CD4-positive, alpha-beta T cell treated with Interferon gamma for 1 hour (primary cell): ENCODE measurements at places on chromosomes 2 and 18.

DNA sequence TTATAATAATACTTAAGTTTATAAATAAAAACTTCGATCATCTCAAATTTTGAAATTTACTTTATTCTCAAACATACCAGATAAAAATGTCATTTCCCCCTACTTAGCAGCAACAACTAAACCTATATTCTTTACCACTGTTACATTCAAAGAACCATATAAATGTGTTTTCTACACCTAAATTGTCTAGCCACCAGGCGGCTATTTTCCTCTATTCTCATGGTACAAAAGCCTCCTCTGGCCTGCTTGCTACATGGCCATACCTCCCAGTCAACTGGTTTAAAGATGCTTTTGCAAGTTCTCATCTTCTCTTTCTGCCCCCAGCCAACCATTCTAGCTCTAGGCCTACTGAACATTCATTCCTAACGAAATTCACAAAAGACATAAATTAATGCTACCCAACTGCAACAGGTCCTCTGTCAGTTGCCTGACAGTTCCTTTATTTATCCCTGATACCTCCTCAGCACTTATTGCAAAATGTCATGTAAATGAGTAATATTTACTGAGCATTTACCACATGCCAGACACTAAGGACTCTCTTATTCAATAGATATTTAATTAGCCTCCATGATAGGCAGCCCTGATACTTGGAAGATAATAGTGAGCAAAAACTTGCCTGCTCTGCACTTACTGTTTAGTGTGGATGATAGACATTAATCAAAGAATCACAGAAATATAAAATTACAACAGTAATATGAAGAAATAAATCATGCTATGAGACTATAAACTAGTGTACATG lies 5.0 kb downstream of the C1D start:
- no peak for DNase-seq

DNA sequence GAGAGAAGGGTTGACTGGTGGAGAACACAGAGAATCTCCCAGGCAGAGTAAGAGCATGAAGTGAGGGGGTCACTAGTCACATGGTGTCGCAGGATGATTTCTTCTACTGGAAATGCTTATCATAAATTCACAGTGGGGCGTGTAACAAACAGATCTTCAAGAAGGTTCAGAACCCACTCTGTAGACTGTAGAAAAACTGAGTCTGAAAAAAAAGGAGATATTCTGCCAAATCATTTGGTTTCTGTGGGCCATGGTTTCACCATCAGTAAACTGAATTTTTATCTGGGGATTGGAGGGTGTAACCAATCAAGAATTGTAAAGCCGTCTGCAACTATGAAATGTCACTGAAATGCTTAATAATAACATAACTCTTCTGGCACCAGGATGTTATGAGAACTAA lies 15.0 kb downstream of the TPGS2 start:
- no peak for DNase-seq

GRCh38 chr2:204931562-204931961 lies 386.3 kb downstream of the PARD3B start:
- no peak for DNase-seq

DNA sequence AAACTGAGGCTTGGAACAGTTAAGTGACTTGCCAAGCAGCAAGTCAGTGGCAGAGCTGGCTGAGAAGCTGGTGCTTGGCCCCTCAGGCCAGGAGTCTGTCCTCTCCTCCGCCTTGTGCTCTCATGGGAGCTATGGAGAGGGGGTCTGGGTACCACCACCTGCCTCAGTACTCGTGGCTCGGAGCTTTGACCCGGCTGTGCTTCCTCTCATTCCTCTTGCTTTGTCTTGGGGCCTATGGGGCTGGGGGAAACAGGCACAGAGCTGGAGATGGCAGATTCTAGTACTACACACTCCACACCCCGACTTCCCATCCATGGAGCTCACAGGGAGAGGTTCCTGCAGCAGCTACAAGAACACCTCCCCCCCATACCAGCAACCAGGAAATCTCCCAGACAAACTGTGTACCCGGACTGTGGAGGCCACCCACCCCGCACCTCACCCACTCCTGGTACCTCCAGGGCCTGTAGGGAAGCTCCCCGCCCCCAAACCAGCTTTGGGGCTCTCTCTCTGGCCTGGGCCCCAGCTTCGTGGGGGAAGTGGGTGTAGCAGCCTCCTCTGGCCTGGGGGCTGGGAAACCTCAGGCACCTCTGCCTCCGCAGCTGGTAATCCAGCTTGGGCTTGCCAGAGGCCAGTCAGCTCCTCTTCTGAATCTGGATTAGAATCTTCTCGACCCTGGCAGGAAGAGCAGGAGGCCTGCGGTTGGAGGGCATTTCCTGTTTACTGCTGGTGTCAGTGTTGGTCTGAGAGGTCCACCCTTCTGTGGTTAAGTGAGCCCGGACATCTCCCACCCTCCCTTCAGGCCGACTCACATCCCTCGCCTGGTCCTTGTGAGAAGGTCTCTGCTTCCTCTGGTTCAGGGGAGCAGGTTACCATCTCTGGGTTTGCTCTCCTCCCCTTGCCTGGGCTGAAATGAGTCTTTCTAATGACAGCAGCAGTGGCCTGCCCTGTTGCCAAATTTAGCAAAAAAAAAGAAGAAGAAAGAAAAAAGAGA lies 22.3 kb upstream of the RHOB start:
- peak; percentile 68 for DNase-seq

DNA sequence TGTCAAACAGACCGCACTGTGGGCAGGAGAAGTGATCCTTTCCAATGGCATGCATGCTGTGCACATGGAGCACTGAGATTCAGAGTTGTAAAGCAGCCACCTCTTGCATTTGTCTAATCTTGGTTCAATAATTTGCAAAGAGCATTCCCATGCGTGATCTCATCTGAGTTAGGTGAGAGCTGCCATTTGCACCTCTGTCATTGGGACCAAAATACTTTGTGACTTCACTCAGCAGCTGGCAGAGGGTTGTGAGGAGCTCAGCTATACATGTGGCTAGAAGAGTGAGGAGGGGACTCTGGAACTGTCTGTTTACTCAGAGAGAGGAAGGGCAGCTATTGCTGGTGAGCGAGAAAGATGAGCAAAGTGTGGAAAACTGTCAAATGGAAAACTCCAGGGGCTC lies 265.1 kb upstream of the TNP1 start:
- DNase-seq: no peak

GRCh38 chr2:98519851-98520250 lies 75.2 kb downstream of the INPP4A start:
- no peak for DNase-seq

DNA sequence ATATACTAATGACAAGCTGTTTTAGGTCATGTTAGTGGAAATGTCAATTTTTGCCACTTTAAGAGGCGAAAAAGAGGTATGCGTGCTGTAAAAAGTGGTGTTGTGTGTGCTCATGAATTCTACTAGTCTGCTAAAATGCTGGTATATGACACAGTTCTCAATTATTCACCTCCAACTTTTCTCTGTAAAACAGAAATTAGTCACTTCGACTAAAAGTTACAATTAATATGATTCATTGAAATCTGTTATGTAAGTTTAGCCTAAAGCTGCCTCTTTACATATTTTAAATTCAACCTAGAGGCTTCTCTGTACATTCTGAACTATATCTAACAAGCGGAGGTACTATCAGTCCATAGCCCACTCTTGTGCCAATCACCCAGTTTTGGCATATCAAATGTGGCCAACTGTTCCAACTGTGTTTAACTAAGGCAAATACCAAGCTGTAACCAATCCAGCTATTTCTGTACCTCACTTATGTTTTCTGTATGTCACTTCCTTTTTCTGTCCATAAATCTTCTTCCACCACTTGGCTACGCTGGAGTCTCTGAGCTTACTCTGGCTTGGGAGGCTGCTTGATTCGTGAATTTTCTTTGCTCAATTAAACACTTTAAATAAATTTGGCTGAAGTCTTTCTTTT lies 20.8 kb downstream of the BAZ2B start:
- DNase-seq: no peak

DNA sequence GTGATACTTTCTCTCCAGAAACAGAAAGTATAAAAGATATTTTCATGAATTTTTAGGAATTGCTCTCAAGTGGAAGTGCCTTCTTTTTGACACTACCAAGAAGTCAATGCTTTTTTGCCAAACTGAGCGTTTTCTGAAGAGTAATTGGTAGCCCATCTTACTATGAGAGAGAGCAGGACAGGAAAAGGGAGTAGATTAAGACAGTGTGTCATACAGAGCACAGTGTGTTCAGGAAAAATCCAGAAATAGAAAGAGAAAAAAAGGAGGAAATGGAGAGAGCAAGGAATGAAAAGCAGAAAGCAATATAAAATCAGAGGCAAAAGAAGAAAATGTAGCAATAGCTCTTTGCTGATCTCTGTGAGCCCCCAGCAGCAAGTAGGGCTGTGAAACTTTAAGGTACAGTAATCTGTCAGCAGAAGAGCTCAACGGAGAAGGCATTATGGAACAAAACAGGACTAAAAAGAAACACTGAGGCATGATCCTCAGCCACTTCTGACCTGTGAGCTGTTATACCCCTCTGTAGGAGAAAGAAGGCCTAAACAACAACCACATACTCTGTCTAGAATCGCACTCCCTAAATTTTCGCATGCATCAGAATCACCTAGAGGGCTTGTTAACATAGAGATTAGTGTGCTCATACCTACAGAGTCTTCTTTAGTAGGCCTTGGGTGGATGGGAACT lies 15.0 kb upstream of the PGAP1 start:
- DNase-seq: no peak

- DNase-seq: peak; percentile 67
These were observed 600 bp downstream of the RALB start for GRCh38 chr2:120253021-120253882.

DNA sequence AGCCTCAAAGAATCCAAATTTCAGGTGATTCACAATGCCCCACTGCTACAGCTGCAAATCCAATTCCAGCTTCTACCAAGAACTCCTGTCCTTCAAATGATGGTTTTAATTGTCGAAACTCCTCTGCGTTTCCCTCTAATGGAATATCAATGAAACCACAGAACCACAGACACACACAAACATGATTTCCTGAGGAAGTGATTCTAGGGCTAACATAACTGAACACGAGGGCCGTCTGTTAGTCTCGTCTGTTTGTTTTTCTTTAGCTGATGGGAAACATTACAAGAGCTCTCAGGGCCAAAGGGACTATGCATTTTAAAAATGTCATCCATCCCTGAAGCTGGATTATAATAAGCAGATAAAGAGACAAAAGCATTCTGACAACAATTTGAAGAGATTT lies 59.4 kb downstream of the RNF152 start:
- no peak for DNase-seq

GRCh38 chr18:62989195-62989594 lies 273.9 kb downstream of the PHLPP1 start:
- DNase-seq: no peak

GRCh38 chr2:7438855-7439254 lies 521.6 kb downstream of the RNF144A start:
- no peak for DNase-seq

DNA sequence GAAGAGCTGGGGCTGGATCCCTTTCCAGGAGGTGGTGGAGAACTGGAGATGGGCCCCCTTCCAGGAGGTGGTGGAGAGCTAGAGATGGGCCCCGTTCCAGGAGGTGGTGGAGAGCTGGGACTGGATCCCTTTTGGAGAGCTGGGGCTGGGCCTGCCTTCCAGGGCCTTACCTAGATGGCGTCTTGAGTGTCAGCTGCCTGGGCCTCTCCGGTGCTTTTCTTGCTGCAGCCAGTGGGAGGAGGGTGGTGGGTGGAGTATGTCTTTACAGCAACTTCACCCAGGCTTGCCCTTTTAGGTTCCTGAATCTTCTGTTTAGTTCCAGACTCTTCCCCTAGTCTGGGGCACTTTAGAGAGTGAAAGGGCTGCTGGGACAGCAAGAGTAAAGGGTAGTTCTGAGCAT lies 19.1 kb upstream of the TXNDC2 start:
- DNase-seq: no peak

DNA sequence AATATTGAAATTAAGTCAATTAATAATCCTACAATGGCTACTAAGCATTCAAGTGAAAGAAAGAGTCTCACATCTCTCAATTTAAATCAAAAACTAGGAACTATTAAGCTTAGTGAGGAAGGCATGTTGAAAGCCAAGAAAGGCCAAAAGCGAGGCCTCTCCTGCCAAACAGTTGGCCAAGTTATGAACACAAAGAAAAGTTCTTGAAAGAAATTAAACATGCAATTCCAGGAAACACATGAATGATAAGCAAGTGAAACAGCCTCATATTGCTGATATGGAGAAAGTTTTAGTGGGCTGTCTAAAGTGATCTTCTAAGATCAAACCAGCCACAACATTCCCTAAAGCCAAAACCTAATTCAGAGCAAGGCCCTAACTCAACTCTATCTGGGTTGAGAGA lies 11.8 kb downstream of the RDH14 start:
- no peak for DNase-seq

DNA sequence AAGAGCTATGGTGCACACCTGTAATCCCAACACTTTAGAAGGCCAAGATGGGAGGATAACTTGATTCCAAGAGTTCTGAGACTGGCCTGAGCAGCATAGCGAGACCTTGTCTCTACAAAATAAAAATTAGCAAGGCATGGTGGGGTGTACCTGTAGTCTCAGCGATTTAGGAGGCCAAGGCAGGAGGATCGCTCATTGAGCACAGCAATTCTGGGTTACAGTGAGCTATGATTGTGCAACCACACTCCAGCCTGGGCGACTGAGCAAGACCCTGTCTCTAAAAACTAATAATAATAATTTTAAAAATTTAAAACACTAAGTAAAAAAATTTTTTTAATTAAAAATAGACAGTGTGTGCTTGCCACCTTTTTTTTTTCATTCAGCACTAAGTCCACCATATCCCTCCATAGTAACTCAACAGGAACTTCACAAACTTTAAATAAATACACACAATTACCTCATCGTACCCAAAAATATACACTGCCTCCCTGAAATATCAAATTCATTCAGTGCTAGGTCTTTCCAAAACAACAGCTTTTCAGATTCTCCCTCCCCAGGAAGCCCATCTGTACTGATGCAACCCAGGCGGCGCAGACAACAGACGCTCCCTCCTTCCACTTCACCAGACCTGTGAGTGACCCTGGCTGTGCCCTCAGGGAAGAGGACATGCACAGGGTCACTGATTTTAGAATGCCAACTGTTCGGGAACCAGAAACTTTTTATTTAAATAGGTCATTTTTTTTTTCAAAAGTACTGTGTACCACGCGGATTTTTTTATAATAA lies 29.6 kb downstream of the FAM168B start:
- DNase-seq: no peak

DNA sequence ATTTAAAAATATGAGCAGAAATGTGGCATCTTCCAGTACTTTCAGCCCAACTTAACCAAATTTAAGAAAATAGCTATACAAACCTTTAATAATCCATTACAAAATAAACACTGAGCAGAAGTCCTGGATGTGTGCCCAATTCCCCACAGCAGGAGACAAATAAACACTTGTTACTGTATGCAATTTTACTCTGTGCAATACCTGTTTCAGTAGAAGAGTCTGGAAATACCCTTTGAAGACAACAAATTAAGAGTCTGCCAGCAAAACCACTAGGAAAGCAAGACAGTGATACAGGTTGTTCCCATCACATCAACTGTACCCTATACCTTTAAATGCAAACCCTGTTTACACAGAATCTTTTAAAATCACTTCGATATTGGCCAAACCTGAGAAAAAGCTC lies 41.4 kb upstream of the RNU4ATAC start:
- no peak for DNase-seq

DNA sequence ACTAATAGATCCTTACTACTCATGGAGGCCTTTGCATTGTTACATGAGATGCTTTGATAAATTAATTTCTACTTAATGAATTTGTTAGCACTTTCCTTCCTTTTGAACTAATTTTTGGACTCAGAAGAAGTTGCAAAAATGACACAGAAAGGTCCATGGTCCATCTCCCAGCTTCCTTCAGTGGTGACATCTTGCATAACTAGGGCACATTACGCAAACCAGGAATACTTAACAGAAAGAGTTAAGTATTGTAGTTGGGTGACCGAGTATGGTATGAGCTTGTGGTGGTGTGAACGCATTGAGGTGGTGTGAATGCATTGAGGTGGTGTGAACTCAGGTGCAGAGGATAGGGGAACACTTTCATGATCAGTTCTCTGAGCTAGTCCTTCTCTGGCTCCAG lies 151.1 kb upstream of the TWIST2 start:
- no peak for DNase-seq
